ENCODE measurements at places on chromosomes 4 and X.

DNA sequence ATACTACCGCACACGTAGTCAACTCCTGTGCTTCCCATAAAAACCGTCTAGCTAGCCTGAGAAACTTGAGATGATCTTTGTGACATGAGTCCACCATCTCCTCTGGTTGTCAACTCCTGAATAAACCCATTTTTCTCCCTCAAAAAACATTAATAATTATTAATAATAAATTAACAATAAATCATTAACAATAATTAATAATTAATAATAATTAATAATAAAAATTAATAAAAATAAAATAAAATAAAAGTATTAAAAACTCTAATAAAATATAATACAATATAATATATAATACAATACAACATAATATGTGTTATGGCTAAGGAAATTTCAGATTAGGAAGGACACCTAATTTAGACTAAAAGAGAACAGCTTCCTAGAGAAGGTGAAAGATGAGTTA is 20.7 kb upstream of the TMPRSS11E start:
- DNase-seq = no peak

- DNase-seq = peak; percentile 65
Observed at GRCh38 chr4:41360214-41360920, 103.6 kb downstream of the UCHL1 start.

DNA sequence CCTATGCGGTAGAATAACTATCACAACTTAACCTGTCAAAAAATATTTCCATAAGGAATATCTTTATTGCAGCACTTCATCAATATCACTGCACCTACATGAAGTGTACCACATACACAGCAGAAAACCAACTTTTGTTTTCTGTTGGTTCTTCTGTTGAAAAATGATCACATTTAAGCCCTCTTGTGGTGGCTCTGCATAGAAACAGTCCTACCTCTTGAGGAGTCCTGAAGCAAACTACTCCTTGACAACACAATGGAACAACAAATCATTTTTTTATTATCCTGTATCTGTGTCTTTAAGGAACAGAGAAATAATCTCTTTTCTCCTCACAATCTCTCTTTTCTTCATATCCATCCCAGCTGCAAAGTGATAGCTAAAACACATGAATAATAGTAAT is 39.8 kb upstream of the ATOH1 start:
- DNase-seq = peak; percentile 45

DNA sequence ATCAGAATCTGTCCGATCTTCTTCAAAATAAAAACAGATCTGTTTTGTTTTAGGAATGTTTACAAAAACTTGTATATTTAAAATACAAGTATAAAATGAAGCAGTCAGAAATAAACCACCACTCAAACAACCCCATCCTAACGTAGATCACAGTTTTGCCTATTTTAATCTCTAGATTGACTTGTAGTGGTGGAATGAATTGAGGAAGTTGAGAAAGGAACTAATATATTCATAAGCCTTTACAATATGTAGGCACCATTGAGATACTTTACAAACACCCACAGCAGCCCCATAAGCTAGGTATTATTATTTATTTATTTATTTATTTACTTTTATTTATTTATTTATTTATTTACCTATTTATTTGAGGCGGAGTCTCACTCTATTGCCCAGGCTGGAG is 52.3 kb upstream of the KLF3 start:
- no peak for DNase-seq
